Activated CD4-positive, alpha-beta T cell treated with anti-CD3 and anti-CD28 coated beads for 24 hours (primary cell): ENCODE measurements at places on chromosomes 13 and 19.

GRCh38 chr19:35417713-35418534 lies 30.1 kb upstream of the FFAR2 start:
- no peak for DNase-seq

GRCh38 chr13:50116430-50116973 lies 101.3 kb downstream of the KCNRG start:
- no peak for DNase-seq

GRCh38 chr13:113046883-113047244 lies 58.7 kb upstream of the F7 start:
- DNase-seq = no peak

GRCh38 chr19:6617374-6617773 lies 26.4 kb upstream of the CD70 start:
- no peak for DNase-seq

- DNase-seq = no peak
Measured at GRCh38 chr13:80955501-80955900, 614.6 kb upstream of the SPRY2 start.

GRCh38 chr19:19860756-19861390 lies 4.8 kb upstream of the ZNF253 start:
- peak; percentile 29 for DNase-seq

DNA sequence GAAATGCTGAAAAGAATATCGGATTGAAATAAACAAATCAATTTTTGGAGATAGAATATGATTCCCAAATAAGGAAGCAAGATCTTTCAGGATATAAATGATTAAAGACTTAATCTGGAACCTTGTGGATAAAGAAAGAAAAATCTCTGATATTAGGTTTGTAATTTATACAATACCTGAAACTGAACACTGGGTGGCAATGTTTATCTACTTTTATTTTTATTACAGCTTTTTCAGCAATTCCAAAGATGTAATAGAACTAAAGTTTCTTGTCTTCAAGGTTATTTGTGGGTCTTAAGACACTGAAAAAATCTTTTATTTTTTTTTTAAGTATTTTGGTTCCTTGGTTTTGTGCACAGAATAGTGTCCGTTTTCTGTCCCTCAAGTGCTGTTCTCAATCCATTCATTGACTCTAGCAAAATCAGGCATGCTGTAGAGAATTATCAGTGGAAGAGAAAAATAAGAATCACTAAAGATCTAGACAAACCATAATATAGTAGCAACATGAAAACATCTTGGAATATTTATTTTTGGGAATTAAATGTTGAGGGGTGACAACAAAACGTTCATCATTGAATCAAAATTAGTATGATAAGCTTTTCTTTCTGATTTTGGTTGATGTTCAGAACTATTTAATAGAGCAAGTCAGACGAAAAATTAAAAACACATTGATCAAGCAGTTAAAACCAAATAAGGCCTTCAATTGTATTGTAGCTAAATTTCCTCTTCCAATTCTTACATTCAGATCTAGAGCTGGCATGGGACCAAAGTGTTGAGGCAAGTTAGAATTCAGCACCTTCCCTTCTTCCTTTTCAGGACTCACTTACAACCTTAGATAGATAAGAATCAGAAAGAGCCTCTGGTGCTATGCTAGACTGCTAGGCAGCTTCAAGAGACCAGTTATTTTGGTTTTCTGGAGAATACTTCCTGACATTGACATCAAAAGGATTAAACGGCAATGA lies 704.4 kb upstream of the PCDH20 start:
- no peak for DNase-seq

DNA sequence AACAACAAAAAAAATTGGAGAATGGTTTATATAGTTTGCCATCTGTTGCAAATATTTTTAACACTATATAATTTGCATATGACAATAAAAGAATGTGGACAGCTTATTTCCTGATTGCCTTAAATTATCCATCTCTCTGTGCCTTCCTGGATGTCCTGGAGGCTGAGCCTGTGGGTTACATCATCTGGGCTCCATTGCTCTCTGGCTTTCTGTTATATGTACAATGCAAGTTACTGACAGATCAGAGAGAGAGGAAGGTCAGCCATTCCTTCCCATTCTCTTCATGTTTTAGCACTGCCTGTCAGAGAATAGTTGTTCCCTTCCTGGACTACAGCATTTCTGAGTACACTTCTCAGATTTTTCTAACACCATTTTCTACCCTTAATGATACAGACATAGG lies 758.3 kb upstream of the PCDH20 start:
- DNase-seq = no peak

GRCh38 chr19:532561-533363 lies 1.2 kb downstream of the CDC34 start:
- no peak for DNase-seq

GRCh38 chr13:69737129-69737935 lies 370.3 kb upstream of the ATXN8OS start:
- no peak for DNase-seq

GRCh38 chr13:64709079-64709478 lies 2521.1 kb downstream of the PCDH9 start:
- DNase-seq = no peak

DNA sequence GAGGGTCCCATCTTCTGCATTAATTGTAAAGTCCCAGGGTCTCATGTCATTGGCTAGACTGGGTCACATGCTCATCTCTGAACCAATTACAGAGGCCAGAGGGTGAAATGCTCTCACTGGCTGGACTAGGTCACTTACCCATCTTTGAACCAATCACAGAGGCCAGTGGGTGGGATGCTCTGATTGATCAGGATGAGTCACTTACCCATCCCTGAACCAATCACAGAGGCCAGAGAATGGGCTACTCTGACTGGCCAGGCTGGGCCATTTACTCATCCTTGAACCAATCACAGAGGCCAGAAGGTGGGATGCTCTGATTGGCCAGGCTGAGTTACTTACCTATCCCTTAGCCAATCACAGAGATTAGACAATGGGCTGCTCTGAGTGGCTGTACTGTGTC lies 5.3 kb downstream of the MISP start:
- DNase-seq = no peak

DNA sequence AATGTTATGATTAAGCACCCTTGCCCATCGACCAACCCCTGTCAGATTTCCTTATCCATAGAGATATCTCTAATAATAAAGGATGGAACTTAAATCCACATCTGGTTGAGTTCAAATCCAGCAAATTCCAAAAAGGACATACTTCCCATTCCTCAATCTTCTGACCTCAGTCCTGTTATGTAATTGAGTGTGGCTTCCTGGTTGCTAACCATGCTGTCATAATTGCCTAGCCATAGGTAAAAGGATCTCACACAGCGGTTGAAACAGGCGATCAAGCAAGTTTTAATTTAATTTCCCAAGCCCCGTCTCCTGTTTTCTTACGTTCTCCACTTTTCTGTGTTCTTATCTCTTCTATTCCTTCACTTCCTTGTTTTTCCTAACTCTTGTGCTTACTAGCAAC lies 550.3 kb downstream of the GPC6 start:
- no peak for DNase-seq

DNA sequence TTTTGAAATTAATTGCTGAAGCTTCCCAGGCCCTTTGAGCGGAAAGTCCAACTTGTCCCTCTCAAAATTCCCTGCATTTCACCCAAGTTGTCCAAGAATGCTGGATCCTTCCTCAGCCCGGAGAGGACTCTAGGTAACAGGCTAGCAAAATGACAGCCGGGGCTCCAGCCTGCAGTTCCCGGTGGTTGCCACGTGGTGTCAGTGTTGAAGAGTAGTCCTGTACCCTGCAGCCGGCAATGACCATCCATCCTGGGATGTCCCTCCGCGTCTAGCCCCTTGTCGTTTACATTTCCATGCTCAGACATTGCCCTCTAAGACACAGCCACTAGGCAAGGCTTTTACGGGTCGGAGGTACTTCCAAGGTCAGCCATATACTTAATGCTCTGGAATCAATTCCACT lies 31.4 kb upstream of the MTIF3 start:
- DNase-seq = peak; percentile 15

GRCh38 chr13:111505175-111505777 lies 184.8 kb downstream of the TEX29 start:
- no peak for DNase-seq

DNA sequence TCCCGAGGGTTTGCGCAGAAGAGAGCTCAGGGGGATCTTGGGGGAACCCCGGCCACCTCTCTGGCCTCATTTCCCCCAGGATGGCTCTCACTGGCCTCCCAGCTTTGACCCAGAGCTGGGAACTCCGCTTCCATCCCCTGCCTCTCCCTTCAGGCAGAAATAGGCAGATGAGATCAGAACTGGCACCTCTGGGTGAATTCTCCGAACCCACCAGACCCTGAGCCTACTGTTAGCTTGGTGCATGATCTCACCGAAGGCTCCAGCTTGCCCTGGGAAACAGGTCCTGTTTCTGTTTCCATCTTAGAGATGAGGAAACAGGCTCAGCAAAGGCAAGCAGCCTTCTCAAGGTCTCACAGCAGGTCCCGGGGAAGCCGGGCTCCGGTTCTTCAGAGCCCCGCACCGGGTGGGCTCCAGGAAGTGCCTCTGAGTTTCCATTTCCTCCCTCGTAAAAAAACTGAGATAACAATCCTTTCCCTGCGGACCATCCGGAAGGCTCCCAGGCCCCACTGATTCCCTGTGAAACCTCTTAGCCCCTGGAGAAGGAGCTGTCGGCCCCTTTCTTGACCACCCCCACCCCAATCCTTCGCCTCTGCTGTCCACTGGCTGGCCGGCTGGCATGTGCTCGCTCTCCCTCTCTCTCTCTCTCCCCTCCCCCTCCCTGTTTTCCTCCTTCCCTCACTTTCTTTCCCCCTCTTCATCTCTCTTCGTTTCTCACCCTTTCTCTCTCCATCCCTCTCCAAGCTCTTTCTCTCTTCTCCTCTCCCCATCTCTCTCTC lies 2.1 kb downstream of the NECTIN2 start:
- no peak for DNase-seq

- DNase-seq = no peak
Measured at GRCh38 chr13:102440259-102440936, 38.5 kb upstream of the FGF14 start.

GRCh38 chr19:33472691-33473652 lies 48.6 kb downstream of the PEPD start:
- no peak for DNase-seq

GRCh38 chr13:39929583-39929982 lies 274.1 kb downstream of the COG6 start:
- DNase-seq = no peak

GRCh38 chr13:19672990-19673389 lies 39.5 kb downstream of the MPHOSPH8 start:
- DNase-seq = no peak

GRCh38 chr13:26370553-26370952 lies 116.6 kb downstream of the CDK8 start:
- DNase-seq = no peak

DNA sequence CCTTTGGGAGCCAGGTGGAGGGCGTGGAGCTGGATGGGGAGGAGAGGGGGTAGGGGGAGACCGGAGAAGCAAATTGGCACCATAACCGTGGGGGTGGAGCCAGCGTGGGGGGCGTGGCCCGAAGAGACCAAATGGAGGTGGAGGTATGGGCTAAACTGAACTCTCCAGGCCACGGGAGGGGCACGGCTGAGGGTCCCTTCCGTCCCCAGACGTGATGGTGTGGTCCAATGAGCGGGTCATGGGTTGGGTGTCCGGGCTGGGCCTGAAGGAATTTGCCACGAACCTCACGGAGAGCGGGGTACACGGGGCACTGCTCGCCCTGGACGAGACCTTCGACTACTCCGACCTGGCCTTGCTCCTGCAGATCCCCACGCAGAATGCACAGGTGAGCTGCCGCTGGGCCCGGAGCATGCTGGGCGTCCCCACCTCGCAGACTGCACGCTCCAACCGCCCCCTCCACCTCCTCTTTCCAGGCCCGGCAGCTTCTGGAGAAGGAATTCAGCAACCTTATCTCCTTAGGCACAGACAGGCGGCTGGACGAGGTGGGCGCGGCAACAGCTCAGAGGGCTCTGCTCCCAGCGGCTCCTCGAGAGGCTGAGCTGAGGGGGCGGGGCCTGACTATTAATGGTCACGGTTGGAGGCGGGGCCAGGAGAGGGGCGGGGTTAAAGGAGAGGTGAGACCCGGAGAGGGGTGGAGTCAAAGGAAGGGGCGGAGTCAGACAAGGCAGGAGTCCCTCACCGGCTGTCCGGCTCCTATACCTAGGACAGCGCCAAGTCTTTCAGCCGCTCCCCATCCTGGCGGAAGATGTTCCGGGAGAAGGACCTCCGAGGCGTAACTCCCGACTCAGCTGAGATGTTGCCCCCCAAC lies 6.2 kb downstream of the HRC start:
- DNase-seq = peak; percentile 80

GRCh38 chr19:14059652-14060155 lies 2.2 kb downstream of the PALM3 start:
- DNase-seq = no peak

GRCh38 chr19:35346193-35347052 lies 1.3 kb upstream of the FFAR1 start:
- DNase-seq = peak; percentile 61

- peak; percentile 92 for DNase-seq
Measured at GRCh38 chr13:99501184-99501847, at the start of gene TM9SF2. TM9SF2 (plus strand) TSS chr13:99501472; CDS start chr13:99501607, 135 bp downstream.

- no peak for DNase-seq
Measured at GRCh38 chr19:9709305-9709704, 34.4 kb upstream of the ZNF562 start.

- no peak for DNase-seq
Measured at GRCh38 chr19:1177322-1178114, 3.5 kb upstream of the SBNO2 start.

- no peak for DNase-seq
Measured at GRCh38 chr13:113060557-113061270, 44.9 kb upstream of the F7 start.

GRCh38 chr19:43572171-43572588 lies 3.1 kb downstream of the XRCC1 start:
- DNase-seq = no peak

GRCh38 chr19:29121684-29122083 lies 91.3 kb downstream of the UQCRFS1 start:
- no peak for DNase-seq

- DNase-seq = no peak
Measured at GRCh38 chr19:43380771-43381386, 27.4 kb downstream of the CD177 start.

DNA sequence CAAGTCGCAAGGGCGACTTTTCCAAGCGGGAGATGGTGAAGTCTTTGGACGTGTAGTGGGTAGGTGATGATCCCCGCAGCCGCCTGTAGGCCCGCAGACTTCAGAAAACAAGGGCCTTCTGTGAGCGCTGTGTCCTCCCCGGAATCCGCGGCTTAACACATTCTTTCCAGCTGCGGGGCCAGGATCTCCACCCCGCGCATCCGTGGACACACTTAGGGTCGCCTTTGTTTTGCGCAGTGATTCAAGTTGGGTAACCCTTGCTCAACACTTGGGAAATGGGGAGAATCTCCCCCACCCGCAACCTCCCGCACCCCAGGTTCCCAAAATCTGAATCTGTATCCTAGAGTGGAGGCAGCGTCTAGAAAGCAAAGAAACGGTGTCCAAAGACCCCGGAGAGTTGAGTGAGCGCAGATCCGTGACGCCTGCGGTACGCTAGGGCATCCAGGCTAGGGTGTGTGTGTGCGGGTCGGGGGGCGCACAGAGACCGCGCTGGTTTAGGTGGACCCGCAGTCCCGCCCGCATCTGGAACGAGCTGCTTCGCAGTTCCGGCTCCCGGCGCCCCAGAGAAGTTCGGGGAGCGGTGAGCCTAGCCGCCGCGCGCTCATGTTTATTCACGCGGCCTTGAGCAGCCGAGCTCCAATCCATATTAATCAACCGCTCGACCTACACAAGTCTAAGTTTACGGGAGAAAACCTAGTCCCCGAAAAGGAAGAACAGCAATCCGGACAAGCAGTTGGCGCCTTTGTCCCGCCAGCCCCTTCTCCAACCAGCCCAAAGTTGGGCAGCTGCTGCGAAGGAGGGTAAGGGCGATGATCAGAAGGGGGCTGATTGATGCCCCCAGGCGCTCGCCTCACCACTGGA lies 9.9 kb downstream of the SOX21 start:
- DNase-seq = no peak
